Neural crest cell (in vitro differentiated cells): ENCODE measurements at places on chromosomes 4 and X. TPM values are rescaled to one million over a fixed set of nuclear protein-coding genes. Genes with fewer than 3 reads are reported as not detected.

DNA sequence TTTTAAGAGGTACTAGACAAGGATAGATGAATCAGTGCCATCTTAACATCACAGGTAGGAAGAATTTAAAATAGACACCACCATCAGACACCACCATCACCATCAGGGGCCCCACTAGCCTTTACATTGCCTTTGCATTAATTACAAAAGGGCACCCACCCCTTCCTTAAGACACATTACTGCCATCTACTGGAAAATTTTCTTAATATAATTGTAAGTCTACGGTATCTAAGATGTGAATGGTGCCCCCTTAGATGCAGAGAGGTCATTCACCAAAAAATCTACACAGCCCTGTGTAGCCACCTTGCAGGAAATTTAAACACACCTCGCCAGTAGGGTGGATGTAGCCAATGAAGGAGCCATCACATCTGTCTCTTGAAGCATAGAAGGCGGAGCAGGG is 184.1 kb downstream of the MID1IP1 start:
- H3K27ac ChIP-seq = no peak overlapping the region
- no peak for DNase-seq
- no peaks in the 10 kb centered on the region for H3K36me3 ChIP-seq
- H3K4me3 ChIP-seq = no peak overlapping the region
- H3K4me1 ChIP-seq = no peaks in the 10 kb centered on the region

GRCh38 chr4:18314731-18315130 is 293.2 kb upstream of the LCORL start:
- H3K27me3 ChIP-seq = no peaks in the 10 kb centered on the region
- DNase-seq = no peak
- no peak overlapping the region for H3K4me3 ChIP-seq
- H3K36me3 ChIP-seq = no peaks in the 10 kb centered on the region
- no peak overlapping the region for H3K27ac ChIP-seq

DNA sequence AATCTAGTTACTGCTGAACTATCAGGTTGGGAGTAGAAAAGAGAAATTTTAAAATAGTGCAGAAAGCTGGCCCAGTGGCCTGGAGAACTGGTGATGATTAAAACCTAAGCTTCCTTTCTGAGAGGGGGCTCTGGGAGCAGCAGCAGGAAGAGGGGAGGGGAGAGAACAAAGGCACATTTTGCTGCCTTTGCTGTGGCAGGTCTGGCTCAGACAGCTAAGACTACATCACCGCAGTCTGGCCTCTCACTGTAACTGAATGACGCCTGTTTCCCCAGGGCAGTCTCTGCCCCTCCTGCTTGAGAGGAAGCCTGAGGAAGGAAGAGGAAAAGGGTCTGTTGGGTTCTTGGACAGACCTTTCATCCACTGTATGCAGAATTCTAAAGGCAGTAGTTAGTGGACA is 148.5 kb downstream of the FRAS1 start:
- peak overlapping the region; percentile 76 for H3K27ac ChIP-seq
- H3K4me1 ChIP-seq = peaks cover 36% of the 10 kb centered on the region
- no peaks in the 10 kb centered on the region for H3K27me3 ChIP-seq
- H3K4me3 ChIP-seq = no peak overlapping the region

DNA sequence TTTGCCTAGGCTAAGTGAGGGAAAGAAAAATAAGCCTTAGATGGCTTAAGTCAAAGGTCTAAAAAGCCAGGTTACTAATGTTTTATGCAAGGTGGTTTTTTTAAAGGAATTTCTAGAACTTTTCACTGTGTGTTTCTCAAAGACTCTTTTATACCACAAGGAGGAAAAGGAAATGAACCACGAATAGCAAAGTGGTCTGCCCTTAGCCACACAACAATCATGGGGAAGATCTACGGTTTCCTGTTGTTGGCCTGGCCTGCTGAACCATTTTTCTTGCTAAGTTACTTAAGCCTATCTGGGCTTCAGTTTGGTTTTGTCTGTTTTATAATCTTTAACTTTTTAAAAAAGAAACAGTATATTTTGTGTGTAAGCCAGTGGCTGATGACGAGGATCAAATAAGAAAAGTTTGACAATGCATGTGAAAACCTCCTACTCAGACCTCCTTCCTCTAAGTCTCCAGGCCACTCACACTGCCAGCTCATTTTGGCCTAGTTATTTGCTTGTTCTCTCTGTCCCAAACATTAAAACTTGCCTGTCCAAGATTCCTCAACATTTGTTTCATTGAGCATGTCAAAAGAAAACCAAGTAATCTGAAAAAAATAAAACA is 56.7 kb upstream of the COL25A1 start:
- no peak for DNase-seq
- peaks cover 3% of the 10 kb centered on the region for H3K4me1 ChIP-seq
- H3K27ac ChIP-seq = no peak overlapping the region
- H3K4me3 ChIP-seq = no peak overlapping the region
- no peaks in the 10 kb centered on the region for H3K36me3 ChIP-seq
- no peaks in the 10 kb centered on the region for H3K27me3 ChIP-seq

The CT45A3 gene
- not detected in 2 replicates for total RNA-seq

DNA sequence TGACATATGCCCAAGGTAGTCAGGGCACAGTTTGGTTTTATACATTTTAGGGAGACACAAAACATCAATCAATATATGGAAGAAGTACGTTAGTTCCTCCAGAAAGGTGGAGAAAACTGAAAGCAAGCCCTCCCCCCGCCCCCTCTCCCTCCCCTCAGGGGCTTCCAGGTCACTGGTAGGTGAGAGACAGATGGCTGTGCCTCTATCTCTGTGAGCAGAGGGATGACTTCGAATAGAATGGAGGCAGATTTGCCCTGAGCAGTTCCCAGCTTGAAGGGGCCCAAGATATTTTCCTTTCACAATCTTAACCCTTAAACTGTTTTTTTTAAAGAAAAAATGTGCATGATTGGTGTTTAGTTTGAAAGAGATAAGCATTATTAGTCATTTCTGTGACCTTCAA is 114.0 kb downstream of the PCDH10 start:
- no peaks in the 10 kb centered on the region for H3K27me3 ChIP-seq
- no peak overlapping the region for H3K4me3 ChIP-seq
- no peak for DNase-seq
- H3K27ac ChIP-seq = no peak overlapping the region
